Stimulated activated CD4-positive, alpha-beta T cell treated with anti-CD3 and anti-CD28 coated beads, Interleukin-4, amount 100 ng/mL, for 4 hours (primary cell): ENCODE measurements at places on chromosomes 2 and 18.

DNA sequence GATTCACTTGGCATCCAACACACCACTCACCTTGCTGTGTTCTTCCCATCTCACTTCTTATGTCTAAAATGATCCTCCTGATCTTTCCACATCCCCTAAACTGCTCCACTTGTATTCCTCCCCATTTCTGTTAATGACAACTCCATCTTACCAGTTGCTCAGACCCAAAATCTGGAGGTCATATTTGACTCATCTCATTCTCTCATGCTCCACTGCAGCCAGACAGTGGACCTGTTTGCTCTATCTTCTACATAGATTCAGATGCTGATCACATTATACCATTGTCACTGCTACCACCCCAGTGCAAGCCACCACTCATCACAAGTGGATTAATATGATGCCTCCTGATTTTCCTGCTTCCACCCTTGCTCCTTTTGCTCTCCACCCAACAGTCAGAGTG lies 7.9 kb upstream of the NABP1 start:
- no peak for DNase-seq

DNA sequence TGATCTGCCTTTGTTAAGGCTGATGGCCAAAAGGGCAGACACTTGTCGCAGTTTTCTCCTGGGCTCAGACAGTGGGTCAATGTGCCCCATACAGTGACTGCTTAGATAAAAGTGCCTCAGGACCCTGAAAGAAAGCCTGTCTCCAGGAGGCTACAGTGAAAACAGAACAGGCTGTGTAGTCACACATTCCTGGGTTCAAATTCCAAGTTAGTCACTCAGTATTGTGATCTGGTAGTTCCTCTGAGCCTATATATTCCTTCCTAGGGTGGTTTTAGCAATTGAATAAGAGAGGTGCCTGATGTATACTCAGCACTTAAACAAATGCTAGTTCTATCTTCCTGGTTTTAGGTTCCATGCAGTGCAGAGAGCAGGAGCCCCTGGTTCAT lies 54.4 kb downstream of the RPL37A start:
- no peak for DNase-seq

DNA sequence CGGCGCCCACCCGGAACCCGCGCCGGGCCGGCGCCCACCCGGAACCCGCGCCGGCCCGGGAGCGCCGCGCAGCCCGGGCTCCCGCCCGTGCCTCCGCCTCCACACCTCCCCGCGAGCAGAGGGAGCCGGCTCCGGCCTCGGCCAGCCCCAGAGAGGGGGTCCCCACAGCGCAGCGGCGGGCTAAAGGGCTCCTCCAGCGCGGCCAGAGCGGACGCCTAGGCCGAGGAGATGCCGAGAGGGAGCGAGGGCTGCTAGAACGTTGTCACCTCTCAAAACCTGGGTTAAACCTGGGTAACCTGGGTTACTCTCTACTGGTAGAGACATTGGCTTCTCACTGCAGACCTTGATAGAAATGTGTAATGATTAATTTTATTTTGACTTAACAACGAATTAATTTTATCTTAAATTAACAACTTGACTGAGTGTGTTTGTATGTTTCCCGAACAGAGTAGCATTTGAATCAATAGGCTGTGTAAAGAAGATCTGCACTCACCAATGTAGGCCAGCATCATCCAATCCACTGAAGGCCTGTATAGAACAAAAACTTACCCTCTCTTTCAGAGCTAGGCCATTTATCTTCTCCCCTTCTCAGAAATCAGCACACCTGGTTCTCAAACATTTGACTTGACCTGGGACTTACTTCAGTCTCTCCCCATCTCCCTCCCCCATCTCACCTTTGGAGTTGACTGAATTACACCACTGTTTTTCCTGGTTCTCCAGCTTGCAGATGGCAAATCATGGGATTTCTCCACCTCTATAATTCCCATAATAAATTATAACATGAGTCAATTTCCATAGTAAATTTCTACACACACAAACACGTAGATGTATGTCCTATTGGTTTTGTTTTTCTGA lies 242.7 kb downstream of the ASXL3 start:
- no peak for DNase-seq

GRCh38 chr2:147789287-147789686 lies 55.5 kb upstream of the ACVR2A start:
- DNase-seq, result no peak

DNA sequence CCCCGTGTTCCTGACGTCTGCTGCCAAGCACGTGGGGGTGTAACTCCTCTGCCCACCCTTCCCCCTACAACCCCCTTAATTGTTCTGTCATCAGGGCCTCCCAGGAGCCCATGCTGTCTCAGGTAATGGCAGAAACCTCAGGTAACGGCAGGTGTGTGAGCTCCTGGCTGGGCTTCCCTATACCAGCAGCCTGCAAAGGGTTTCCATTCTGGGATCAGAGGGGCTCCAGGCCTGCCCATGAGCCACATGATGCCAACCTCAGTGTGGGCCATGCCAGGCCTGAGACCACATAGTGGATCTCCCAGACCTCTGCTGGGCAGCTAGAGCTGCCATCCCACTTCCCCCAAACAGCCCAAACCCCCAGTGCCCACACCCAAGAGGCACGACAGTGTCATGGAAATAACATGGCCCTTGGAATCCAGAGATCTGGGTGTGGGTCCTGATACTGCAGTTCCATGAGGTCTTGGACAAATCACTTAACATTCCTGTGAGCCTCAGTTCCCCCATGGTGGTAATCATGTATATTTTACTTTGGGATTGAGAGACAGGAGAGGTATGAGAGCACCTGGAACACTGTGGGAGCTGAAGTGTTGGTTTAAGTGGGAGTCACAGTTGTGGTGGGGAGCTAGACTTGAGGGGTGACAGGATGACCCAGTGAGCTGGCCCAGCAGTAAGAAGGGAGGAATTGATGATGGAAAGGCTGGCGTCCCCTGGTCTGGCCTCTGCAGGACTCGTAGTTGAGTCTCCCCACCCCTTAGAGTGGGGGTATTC lies 59.6 kb downstream of the ATOH8 start:
- no peak for DNase-seq

DNA sequence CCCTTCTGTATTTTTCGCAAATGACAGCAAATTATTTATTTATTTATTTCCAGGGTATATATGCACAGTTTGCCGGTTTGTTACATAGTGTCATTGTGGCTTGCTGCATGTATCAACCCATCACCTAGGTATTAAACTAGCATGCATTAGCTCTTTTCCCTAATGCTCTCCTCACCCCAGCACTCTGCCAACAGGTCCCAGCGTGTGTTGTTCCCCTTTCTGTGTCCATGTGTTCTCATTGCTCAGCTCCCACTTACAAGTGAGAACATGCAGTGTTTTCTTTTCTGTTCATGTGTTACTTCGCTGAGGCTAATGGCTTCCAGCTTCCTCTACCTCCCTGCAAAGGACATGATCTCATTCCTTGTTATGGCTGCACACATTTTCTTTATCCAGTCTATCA lies 592.3 kb downstream of the TRIB2 start:
- DNase-seq, result no peak

DNA sequence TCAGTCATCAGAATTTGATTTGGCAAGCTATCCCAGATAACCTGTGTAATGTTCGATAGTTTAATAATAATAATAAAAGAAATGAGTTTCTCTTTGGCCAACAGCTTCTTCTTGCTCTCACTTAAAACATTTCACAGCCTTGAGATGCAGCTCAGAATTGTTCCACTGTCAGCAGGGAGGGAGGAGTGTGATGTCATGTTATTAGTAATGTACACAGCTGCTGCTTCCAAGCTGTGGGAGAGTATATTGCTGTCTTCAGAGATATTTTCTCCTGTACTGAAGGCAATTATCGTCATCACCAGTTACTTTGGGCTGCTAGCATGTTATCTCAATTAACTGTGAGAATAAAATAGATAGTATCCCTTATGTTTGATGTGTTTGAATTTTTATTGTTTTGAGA lies 146.9 kb upstream of the MAP3K20 start:
- DNase-seq, result no peak

- DNase-seq, result no peak
Observed at GRCh38 chr2:2582998-2583545, 252.0 kb upstream of the MYT1L start.

- no peak for DNase-seq
Observed at GRCh38 chr2:217802266-217802665, 200.5 kb downstream of the TNS1 start.

- peak; percentile 59 for DNase-seq
Observed at GRCh38 chr2:174682578-174683391, 81.5 kb downstream of the CHRNA1 start.

- no peak for DNase-seq
Observed at GRCh38 chr2:133732982-133733900, 165.0 kb upstream of the NCKAP5 start.

GRCh38 chr2:159201360-159202063 lies 85.0 kb downstream of the WDSUB1 start:
- no peak for DNase-seq

DNA sequence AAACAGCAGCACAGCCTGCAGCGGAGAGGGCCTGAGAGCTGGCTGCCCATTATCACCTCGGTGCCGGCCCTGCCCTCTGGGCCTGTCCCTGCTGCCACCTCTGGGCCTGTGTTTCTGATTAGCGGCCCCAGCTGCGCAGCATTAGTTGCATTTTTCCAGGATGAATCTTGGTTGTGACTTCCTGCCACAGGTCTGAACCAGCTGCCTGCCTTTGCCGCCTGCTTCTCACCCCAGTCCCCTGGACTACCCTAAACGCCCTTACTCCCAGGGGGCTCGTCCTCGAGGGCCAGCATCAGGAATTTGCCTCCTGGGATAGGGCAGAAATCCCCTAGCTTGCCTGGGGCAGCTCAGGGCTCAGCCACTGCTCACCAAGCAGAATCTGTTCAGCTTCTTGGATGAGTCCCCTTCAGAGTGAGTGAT lies 342.8 kb downstream of the DYSF start:
- no peak for DNase-seq

DNA sequence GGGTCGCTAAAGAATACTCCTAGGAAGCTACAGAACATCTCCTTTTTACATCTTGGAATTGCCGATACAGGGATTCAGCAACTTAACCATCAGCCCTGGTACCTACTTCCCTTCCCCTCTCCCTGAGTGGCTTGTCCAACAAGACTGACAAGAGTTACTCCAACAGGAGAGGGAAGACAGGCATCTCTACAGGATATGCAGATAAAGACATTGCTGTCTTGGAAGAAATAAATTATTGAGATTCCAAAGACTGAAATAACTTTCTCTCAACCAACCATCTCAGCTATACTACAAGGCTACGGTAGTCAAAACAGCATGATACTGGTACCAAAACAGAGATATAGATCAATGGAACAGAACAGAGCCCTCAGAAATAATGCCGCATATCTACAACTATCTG lies 87.2 kb downstream of the TRABD2A start:
- DNase-seq, result no peak

- no peak for DNase-seq
Observed at GRCh38 chr2:47493317-47494035, 90.5 kb downstream of the MSH2 start.

- no peak for DNase-seq
Observed at GRCh38 chr2:86464652-86465051, 23.5 kb downstream of the KDM3A start.

DNA sequence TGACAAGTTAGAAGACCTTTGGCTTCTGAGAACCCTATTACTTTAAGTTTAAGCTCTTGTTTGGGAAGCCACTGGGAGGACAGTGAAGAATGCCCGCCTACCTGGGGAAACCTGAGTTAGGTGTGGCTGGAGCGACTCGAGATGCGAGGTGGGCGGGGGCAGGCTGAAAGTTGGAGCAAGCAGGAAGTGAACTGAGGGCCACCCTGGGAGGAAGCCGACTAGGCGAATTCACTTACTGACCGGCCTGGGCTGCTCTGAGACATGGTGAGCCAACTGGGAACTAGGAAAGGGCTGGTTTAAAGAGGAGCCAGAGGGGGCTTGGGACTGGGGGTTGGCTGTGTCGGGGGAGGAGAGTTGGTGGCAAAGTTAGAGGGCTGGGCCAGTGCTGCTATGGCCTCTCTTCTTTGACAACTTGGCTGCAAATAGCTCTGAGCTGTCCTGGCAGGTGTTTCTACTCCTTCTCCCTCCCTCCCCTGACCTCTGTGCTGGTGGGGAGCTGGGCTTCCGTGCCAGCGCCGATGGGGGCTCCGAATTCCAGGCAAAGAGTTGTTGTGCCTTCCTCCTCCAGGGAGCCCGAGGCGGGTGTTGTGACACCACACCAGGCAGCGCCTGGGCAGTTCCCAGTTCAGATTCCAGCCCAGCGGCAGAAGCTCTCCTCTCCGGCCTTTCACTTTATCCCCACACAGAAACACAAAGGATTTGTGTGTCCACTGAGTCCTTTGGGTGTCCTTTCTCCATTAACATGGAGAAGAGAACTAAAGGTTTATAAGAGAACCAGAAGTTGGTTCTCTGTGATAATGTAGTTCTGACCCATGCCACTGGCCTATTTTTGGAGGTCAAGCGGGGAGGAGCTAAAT lies at the start of gene VAMP8:
VAMP8 (plus strand) TSS at position 201 of the 857 bp plus-strand sequence; CDS start at position 262, 61 bp downstream.
- DNase-seq, result peak; percentile 60

GRCh38 chr2:99644419-99644787 lies 154.6 kb upstream of the REV1 start:
- DNase-seq, result no peak

DNA sequence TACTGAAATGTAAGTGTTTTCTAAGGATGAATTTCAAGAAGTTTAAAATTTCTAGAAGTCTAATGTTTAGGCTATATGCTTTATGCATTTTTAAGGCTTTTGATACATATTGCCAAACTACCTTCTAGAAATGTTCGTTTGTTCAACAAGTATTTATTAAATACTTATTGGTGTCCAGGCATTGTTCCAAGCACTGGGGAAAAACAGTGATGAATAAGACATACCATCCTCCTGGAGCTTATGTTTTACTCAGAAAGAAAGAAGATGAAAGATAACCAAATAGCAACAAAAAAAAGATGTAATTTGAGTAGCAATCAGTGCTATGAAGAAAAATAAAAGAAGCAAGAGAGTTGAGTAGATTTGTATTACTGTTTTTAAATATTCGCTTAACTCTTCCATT lies 692.9 kb downstream of the SLC4A3 start:
- DNase-seq, result no peak

- peak; percentile 49 for DNase-seq
Observed at GRCh38 chr2:64945973-64946768, 43.0 kb upstream of the SLC1A4 start.

DNA sequence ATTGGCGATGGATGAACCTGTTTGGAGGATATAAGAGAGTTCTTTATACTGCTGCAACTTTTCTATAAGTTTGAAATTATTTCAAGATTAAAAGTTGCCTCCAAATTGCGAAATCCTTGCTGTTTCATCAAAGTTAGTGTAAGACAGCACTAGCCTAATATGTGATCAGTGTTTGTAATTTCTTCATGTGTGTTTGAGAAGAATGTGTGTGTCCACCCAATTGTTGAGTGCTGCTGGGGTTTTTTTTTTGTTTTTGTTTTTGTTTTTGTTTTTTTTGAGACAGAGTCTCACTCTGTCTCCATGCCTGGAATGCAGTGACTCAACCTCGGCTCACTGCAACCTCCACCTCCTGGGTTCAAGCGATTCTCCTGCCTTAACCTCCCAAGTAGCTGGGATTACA lies 33.4 kb downstream of the CDK15 start:
- DNase-seq, result no peak

GRCh38 chr18:30386624-30387023 lies 655.9 kb downstream of the DSC3 start:
- DNase-seq, result no peak

DNA sequence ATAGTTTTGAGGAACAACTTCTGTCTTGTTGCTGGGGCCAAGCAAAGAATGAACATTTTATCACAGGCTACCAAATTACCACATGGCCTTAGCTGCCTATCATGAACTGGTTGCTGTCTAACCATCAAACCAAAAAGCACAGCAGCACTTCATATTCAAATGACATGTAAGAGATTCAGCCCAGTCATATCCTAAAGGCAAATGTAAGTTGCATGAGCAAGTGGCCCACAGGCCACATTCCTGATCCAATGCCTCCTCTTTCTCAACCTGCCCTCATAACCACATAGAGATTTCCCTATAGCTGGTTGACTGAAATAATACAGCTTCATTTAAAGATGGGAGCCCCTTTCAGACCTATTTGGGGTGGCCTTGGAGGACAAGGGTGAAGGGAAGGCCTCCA lies 572.3 kb downstream of the IRS1 start:
- no peak for DNase-seq
